Right renal cortex interstitium (tissue), 3 donors: ENCODE measurements at places on chromosomes 7 and 10. TPM values are rescaled to one million over a fixed set of nuclear protein-coding genes. Genes with fewer than 3 reads are reported as not detected.

DNA sequence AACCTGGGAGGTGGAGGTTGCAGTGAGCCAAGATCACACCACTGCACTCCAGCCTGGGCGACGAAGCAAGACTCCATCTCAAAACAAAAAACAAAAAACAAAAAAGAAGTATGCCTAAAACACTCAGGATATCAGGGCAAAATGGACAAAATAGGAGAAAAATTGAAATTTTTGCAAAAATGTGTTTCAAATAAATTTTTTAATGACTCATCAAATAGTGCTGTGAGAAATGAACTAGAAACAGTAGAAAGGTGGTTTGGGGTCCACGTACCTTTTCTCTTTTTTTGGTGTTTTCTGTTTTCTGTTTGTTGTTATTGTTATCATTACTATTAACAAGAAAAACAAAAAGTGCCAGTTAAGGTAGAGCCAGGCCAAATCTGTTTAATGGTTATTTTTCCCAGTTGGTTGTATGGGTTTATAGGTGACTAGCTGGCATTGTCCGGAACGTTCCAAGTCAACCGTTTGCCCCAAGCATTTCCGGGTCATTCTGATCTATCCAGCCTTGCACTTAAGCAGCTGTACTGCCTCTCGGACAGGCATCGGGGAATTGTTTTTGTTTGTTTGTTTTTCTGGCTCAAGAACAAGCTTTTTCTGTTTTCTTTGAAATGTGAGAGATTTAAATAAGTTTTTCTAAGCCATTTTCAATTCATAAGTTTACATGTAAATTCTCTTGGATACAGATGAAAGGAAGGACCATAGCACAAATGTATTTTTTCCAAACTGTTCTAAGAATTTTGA, 157.0 kb upstream of the NEBL start:
- no peak for DNase-seq

DNA sequence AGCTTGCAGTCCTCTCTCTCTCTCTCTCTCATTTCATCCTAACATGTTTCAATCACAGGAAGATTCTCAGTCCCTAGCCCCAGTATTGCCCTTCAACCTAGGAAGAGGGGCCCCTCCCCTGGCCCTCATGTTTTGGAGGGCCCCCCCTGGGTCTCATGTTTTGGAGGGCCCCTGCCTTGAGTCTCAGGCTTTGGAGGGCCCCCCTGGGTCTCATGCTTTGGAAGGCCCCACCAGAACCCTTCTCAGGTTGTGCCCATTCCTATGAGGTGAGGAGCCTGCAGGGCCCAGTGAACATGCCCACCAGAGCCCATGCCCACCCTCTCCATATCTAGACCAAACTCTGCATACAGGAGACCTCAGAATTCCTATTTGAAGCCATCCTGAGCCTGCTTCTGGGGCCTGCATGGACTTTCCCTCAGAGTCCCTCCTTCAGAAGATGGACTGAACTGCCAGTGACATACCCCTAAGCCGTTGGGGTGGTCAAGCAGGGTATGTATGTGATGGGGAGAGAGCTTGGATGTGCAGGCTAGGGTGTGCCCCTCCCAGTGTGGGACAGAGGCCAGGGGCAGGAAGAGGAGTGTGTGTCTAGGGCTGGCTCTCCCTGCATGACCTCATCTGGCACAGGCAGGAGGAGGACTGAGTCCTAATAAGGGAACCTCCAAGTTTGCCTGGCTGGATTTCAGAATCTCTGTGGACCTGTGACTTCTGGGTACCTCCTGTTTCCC, 8.1 kb upstream of the VDAC2 start:
- DNase-seq, result no peak

- no peak for DNase-seq
Measured at GRCh38 chr7:80089366-80089765, 45.3 kb upstream of the GNAI1 start.

- DNase-seq, result no peak
Measured at GRCh38 chr10:6269953-6270867, 67.5 kb downstream of the PFKFB3 start.

FRMPD2 gene
- polyA plus RNA-seq, result 0.72 TPM

DTX2 gene
- polyA plus RNA-seq, result 6.4 TPM

NME8 gene
- 0.28 TPM for polyA plus RNA-seq

PLAC9 gene
- polyA plus RNA-seq, result 16.0 TPM
